ENCODE measurements at places on chromosomes 11 and 22.

DNA sequence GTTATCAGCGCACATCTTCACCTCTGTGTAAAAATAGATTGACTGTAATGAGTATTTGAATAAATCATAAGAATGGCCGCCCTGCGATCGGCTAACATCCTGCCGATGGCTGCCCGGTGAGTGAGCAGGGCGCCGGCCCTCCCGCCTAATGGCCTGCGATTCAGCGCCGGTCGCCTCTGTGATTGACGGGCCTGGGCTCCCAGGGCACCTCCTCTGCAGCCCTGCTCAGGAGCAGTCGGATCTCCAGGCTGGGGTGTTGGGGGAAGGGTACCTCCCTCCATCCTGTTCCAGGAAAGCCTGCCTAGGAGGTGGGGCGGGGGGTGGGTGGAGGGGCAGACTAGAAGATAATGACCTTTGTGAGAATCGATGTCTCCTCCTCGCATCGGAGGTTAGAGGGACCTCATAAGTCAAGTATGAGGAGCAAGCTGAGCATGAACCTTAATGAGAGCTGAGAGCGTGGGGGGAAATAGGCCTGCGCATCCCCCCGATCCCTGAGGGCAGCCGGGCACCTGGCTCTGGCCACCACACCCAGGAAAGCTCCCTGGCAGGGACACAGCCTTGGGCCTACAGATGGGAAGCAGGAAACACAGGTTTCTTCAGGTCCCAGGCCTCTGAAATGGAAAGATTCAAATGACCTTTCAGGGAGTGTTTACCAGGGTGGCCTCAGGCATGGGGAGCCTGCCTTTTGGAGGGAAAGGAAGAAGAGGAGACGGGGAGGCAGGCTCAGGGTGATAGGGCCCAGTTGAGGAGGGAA lies 71.7 kb downstream of the PKNOX2 start:
- DNase-seq = no peak

DNA sequence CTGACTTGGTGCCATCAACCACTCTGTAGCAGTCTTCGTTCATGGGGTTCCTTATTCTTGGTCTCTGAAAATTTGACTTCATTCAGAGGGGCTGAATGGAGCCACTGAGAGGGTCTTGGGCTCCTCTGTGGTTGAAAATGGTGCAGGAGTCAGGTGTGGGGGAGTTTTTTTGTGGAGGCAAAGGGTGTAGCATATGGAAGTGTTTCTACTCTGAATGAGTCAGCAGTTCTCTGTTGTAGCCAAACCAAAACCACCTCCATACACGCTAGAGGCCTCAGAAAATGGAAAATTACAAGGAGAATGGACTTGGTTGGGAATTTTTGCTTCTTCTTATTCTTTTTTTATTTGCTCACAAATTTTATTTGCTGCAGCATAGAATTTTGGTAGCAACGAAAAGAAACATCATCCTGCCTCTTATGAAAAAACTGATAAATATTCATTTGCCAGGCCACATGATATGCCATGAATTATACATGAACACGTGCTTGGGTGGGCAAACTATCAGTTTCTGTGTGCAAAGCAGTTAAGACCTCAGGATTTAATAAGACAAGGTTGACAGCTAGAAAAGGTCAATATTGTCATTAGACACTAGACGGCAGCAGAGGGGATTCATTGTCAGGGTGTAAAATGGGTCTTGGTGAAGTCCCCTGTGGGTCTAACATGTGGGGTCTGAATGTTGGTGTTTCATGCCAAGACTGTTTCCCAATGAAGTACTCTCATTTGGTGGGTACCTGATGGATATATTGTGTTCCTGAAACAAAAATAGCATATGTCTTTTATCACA lies 111.7 kb downstream of the MYO18B start:
- no peak for DNase-seq

DNA sequence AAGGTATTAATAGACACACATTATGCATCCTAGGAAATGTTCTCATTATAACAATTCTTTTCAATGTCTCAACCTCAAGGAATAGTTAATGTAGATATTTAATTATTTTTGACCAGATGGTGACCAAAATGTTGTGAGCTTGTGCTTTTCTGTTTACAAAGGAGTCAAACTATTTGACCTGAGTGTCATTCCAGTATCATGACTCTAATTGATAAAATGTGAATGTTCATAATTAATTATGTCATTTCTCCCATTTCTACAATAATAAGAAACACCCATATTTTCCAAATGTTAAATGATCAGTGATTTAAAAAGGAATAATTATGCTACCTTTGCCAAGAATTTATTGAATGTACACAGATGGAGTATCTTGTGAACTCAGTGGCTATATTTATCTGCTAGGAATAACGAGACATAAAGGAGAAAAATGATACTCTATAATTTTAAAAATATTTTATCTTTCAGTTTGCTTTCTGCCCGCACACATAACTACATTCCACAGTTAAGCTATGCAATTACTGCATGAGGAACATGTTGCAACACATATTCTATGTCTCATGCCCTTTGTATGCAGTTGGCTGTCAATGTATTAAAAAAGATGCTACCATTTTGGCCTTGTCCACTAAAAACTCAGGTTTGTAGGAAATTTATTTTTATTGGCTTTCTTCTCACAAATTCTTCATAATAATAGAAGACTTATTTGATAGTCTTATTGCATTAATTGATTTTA lies 376.7 kb upstream of the CCDC179 start:
- DNase-seq = no peak

GRCh38 chr11:36540998-36541397 lies 26.8 kb upstream of the RAG1 start:
- no peak for DNase-seq

DNA sequence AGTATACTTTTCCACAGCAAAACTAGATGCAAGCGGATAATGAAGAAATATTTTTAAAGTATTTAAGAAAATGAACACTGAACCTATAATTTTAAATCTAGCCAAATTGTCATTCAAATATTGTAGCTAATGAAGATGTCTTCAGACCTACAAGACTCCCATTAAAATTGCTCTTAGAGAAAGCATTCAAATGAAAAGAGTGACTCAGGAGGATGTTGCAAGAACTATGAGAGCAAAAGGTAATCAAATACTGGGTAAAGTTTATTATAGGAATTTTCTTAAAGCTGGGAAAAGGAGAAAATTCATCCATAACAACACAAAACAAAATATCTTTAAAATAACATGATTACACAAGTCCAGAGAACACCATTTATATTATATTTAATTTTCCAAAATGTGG lies 5.4 kb upstream of the POU2AF1 start:
- DNase-seq = no peak

GRCh38 chr22:23278883-23279675 lies 98.8 kb downstream of the BCR start:
- DNase-seq = no peak

DNA sequence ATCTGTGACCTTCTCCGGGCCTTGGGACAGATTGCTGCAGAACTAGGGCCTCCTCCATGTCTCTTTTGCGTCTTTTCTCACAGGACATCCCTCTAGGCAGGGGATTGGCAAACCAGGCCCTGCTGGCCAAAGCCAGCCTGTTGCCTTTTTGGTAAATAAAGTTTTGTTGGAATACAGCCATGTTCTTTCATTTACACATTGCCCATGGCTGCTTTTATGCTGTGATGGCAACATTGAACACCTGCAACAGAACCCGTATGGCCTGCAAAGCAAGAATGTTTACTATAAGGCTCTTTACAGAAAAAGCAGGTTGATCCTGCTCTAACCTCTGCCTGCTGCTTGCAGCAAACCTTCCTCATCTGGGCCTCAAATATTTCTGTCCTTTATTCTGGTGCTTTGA lies 56.8 kb upstream of the B3GAT1 start:
- no peak for DNase-seq

GRCh38 chr22:43343262-43343669 lies at the start of gene SCUBE1:
SCUBE1 (minus strand) TSS chr22:43343372; CDS start chr22:43343261, 111 bp downstream.
- DNase-seq = peak; percentile 24

- no peak for DNase-seq
Measured at GRCh38 chr11:58560842-58561241, 14.8 kb downstream of the LPXN start.

- DNase-seq = no peak
Measured at GRCh38 chr11:27089746-27090145, 49.1 kb downstream of the BBOX1 start.

GRCh38 chr11:61337706-61338470 lies 4.9 kb downstream of the TKFC start:
- DNase-seq = no peak

DNA sequence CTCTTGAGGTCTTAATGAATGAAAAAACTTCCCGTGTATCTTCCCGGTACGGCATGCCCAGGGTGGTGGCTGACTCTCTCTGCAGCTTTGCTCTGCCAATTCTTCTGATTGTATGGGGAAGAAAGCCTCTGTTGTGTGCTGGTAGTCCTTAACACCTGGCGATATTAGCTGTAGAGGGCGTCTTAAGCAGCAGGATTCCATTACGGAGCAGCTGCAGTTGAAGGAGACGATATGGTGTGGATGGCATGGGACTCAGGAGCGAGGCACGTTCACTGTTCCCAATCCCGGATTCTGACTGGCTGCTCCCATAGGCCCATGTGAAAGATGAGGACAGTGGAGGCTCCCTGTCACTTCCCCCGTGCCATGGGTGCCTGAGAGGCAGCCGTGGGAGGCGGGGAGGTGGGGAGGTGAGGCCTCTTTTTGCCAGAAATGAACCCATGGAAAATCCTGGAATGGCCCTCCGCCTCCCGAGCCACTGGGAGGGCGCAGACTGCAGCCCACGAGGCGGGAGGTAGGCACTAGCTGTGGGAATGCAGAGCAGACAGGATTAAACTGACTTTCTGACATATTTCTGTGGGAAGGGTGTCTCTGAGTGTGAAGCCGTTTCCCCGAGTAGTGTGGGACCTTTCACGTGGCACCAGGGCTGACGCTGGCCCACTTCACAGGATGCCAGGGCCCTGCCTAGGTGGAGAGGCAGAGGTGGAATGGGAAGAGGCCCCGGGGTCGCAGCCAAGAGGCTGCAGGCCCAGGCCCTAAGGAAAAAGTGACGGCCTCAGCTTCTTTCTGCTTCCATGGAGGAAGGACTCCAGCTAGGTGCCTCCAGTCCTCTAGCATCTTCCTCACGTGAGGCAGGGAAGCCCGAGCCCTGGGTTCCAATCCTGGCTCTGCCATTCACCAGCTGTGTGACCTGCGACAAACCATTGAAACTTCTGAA lies 121.4 kb upstream of the CD82 start:
- no peak for DNase-seq

DNA sequence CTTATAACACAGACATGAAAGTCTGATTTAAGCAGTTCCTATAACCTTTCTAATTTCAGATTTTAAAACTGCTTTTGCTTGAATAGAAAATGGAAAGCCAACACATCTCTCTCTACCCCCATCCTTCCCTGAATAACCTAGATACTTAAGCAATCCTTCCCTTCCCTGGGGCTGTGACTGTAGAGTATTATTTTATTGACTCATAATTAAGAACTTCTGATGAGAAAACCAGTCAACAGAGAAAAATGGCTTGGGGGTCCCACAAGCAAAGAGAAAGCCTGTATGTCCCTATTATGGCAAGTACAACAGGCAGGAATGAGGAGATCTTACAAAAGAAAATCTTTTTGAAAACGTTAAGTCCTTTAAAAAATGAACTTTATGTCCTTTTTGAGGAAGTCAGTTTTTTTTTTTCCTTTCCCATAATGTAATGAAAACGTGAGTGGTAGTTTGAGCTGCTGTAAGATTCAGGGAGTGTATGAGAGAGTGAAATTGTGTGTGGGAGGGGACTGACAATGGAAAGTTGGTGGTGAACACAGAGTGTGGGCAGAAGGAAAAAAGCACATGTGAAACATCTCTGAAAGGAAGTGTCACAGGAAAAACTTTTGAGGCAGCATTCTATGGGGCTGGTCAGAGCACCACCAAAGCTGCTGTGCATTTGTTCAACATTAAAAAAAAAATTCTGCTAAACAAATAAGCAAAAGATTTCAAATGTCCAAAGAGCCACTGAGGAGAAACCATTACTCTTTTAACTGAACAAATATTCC lies 154.6 kb downstream of the MAML2 start:
- DNase-seq = no peak

DNA sequence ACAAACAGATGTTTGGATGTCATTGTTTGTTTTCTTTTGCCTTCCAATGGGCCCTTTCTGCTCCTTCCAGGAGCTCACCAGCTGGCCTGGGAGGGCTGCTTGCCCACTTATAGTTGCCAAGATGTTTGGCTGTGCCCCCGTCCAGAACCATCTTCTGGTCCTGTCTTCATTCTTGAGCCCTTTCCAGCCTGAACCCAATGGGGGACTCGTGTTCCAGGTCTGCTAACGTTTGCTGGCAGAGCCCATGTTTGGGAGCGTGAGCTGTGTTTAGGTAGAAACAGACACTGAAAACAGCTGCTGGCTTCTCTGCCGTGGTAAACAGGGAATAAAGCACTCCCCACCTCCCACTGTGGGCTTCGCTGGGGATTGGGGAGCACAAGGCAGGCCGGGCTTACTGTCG lies 83.2 kb upstream of the SYT13 start:
- no peak for DNase-seq

- no peak for DNase-seq
Measured at GRCh38 chr22:22362311-22362710, 117.7 kb downstream of the VPREB1 start.
